T-cell (primary cell): ENCODE measurements at places on chromosomes 1 and 21.

DNA sequence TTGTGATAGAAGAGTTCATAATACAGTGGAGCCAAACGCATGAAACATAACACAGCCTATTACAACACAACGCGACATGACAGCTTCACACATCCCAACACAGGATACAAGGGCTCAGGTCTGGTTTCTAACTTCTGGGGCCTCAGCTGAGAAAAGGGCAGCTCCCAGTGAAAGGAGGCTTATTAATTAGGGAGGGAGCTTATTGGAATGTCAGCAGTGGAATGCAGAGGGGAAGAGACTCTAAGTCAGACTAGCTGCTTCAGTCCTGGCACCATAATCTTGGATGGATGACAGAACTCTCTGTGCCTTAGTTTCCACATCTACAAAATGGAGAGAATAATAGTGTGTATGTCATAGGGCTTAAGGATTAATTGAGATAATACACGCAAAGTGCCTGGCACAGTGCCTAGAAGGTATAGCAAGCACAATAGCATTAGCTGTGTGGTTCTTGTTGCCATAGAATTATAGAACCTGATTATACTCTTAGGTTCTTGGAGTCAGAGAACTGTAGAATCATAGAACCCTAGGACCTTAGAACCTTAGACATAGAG lies 22.7 kb upstream of the SLC2A1 start:
- DNase-seq: no peak

- no peak for DNase-seq
Observed at GRCh38 chr1:25026730-25027450, 96.8 kb upstream of the RUNX3 start.

DNA sequence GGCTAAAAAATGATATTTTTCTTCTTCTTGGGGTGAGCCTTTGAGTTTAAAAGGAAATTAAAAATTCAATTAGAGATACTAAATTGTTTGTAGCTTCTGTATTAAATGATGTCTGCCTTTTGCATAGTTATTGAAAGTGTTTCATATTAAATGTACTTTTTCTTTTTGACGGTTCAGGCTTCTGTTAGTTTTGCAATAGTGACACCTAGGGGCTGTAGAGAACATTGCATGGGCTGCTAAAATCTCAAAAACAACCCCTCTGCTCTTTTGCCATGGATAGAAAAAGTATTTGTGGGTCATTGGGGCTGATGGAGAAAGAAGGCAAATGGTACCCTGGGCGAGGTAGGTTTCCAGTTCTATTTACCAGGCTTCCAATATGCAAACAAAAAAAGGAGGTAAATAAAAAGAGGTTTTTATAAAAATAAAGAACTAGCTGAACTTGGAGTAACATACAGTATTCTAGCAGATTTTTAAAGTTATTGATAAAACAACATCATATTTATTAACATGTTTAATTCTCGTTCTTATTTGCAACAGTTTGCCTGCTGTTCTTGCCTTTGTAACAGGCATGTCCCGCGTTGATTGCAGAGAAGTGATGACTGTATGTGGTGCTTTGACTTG lies 115.4 kb upstream of the HOOK1 start:
- DNase-seq: no peak

GRCh38 chr1:162230096-162230495 lies 146.6 kb downstream of the SPATA46 start:
- DNase-seq: no peak

GRCh38 chr1:177858332-177858821 lies 111.5 kb downstream of the SEC16B start:
- no peak for DNase-seq

DNA sequence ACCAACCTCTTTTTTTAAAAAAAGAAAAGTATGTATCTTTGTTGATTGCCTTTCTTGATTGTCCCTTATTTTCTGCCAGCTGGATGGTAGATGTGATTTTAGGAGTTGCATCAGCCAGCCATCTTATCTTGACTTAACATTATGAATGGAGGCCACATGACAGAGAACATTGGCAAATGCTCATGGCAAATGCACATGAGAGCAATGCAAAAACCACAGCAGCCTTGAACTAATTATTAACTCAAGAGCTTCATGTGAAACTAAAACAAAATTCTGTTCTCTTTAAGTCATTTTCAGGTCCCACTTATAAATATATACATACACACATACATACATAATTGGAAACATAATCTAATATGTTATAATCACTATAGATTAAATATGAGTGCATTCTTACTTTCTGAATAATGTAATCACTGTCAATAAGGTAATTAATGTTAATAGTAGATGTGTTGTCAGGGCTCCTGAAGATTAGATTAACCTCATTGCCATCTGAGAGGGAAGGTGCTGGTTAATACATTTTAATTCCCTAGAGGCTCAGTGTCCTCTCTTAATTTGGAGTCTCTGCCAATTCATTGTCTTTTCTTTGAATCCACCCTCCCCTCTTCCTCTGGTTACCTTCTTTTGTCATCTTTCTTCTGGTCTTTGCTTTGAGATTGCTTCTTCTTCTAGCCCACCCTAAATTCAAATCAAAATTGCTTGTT lies 962.2 kb downstream of the ADGRL2 start:
- no peak for DNase-seq
